Vein endothelial cell (primary cell): ENCODE measurements at places on chromosomes 16 and 17. TPM values are rescaled to one million over a fixed set of nuclear protein-coding genes. Genes with fewer than 3 reads are reported as not detected.

Gene TBC1D3E
- not detected in 2 replicates for total RNA-seq

Gene HAGHL
- total RNA-seq, result 9.7 and 13.4 TPM in 2 replicates

Gene TP53TG3
- total RNA-seq, result not detected in 2 replicates

Gene IST1
- total RNA-seq, result 243 and 260 TPM in 2 replicates

Gene CENPV
- total RNA-seq, result 20.6 and 33.6 TPM in 2 replicates

Gene MGAT5B
- total RNA-seq, result 2.0 and 2.2 TPM in 2 replicates

Gene COPRS
- 39.5 and 52.8 TPM in 2 replicates for total RNA-seq

Gene CCDC40
- 1.6 and 2.9 TPM in 2 replicates for total RNA-seq

Gene PITPNC1
- total RNA-seq, result 6.9 and 10.6 TPM in 2 replicates

Gene TNFRSF17
- total RNA-seq, result not detected in 2 replicates

Gene CCL8
- 0.38 TPM in 1 of 2 replicates, not detected in the other for total RNA-seq

Gene MC1R
- total RNA-seq, result 2.3 and 3.5 TPM in 2 replicates

Gene RMI2
- 3.0 and 3.9 TPM in 2 replicates for total RNA-seq

Gene DYNC1LI2
- 151 and 204 TPM in 2 replicates for total RNA-seq

Gene KRTAP4-8
- total RNA-seq, result not detected in 2 replicates

Gene DPEP2
- under 0.01 and 0.57 TPM in 2 replicates for total RNA-seq

Gene ZSCAN10
- total RNA-seq, result not detected in 2 replicates

Gene CA5A
- not detected in 2 replicates for total RNA-seq
